ENCODE measurements at places on chromosomes 13 and 19. TPM values are rescaled to one million over a fixed set of nuclear protein-coding genes. Genes with fewer than 3 reads are reported as not detected.

- no peaks in the 10 kb centered on the region for H3K27me3 ChIP-seq
- H3K4me1 ChIP-seq, result peaks cover 20% of the 10 kb centered on the region
- no peak for DNase-seq
- H3K27ac ChIP-seq, result no peak overlapping the region
These were observed 19.1 kb downstream of the LRCH1 start for GRCh38 chr13:46571909-46572595.

DNA sequence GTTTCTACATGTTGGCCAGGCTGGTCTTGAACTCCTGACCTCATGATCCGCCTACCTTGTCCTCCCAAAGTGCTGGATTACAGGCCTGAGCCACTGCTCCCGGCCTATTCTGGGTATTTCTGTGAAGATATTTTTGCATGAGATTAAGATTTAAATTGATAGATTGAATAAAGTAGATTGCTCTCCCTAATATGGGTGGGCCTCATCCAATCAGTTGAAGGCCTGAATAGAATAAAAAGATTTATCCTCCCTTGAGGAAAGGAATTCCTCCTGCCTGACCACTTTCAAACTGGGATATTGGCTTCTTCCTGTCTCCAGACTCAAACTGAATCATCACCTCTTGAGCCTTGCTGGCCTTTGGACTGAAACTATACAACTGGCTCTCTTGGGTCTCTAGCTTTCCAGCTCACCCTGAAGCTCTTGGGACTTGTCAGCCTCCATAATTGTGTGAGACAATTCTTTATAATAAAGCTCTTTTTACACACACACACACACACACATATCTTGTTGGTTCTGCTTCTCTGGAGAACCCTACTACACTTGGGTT lies 36.1 kb upstream of the CXCL17 start:
- no peaks in the 10 kb centered on the region for H3K36me3 ChIP-seq
- H3K27ac ChIP-seq, result no peak overlapping the region
- peaks cover 10% of the 10 kb centered on the region for H3K27me3 ChIP-seq
- no peaks in the 10 kb centered on the region for H3K4me1 ChIP-seq
- no peak overlapping the region for H3K4me3 ChIP-seq

DNA sequence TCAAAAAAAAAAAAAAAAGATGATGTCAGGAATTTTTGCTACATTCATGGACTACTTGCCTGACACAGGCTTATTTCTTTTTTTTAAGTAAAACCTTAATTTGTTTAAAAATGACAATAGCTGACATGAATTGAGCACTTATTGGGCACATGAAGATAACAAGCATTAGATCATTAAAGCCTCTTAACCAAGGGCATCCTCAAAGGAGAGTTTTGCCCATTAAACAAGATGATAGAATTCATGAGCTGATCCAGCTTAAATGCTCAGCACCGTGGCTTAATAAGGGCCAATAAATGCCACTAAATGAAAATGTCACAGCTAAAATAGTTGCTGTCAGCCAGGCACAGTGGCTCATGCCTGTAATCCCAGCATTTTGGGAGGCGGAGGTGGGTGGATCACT lies 19.3 kb downstream of the FBXO17 start:
- H3K4me1 ChIP-seq, result no peaks in the 10 kb centered on the region
- no peak overlapping the region for H3K4me3 ChIP-seq
- DNase-seq, result peak; percentile 50

DNA sequence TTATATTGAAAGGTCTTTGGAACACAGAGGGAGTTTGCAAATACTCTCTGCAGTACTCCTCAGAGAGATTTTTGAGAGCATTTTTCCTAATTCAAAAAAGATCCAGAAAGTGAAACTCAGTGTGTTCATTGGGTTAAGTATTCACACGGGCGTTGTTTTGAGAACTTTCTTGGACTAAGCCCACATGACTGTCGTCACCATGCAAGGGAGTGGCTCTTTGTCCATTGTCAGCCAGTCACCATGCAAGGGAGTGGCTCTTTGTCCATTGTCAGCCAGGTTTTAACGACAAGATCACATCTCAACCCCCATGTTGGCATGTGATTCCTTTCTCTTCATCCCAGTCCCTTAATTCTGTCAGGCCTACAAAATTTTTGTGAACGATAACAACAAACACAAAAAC lies 81.2 kb upstream of the STK24 start:
- no peak overlapping the region for H3K27ac ChIP-seq
- DNase-seq, result no peak
- no peaks in the 10 kb centered on the region for H3K36me3 ChIP-seq

The SRRM5 gene
- not detected for total RNA-seq

The LACC1 gene
- total RNA-seq, result 21.5 TPM

Measured in osteoblast (primary cell).